Mesothelial cell of epicardium (in vitro differentiated cells): ENCODE measurements at places on chromosomes 13 and 19.
A peak's percentile ranks its signal among the peaks of the same experiment; 100 is the strongest.

DNA sequence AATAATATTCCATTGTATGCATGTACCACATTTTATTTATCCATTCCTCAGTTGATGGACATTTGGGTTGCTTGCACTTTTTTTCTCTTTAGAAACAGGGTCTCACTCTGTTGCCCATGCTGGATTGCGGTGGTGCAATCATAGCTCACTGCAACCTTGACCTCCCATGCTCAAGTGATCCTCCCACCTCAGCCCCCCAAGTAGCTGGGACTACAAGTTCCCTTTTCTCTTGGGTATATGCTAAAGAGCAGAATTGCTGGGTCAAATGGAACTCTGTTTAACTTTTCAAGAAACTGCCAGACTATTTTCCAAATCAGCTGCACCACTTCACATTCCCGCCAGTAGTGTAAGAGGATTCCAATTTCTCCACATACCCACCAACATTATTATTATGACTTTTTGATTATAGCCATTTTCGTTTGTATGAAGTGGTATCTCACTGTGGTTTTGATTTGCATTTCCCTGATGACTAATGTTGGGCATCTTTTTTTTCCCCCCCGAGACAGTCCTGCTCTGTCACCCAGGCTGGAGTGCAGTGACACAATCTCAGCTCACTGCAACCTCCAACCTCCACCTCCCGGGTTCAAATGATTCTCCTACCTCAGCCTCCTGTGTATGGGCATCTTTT is 7.6 kb upstream of the IPO5 start:
- no peak for DNase-seq

GRCh38 chr19:43755256-43755801 is 567 bp upstream of the SMG9 start:
- peak; percentile 69 for DNase-seq

GRCh38 chr13:65889368-65889767 is 1340.8 kb downstream of the PCDH9 start:
- no peak for DNase-seq

- no peak for DNase-seq
Observed at GRCh38 chr19:1166872-1167573, 7.0 kb downstream of the SBNO2 start.

DNA sequence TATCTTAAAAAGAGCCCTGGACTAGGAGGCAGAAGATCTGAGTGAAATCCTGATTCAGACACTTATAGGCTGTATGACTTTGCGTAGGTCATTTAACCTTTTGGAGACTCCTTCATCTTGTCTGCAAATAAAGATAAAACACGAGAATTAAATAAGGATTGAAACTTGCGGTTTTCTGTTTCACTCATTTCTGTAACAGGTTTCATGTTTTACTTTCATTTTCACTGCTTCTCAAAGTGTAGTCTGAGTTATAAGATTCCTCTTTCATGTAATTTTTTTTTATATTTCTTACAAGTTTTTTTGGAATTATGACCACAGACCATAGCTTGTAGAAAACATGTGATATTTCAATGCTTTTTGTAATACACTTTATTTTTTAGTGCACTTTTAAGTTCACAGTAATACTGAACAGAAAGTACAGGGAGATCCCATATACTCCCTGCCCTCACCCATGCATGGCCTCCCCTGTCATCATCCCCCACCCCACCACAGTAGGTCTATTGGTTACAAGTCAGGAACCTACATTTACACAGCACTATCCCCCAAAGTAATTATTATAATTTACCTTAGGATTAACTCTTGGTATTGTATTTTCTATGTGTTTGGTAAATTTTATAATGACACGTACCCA is 174.6 kb downstream of the ITGBL1 start:
- no peak for DNase-seq

GRCh38 chr19:4969292-4969771 is 419 bp downstream of the KDM4B start:
- DNase-seq, result no peak

- DNase-seq, result no peak
Observed at GRCh38 chr13:51894239-51894638, 32.5 kb downstream of the CCDC70 start.

GRCh38 chr19:47661611-47662010 is 51.6 kb upstream of the EHD2 start:
- no peak for DNase-seq

- no peak for DNase-seq
Observed at GRCh38 chr19:40607311-40608239, 6.4 kb downstream of the LTBP4 start.

GRCh38 chr19:30781047-30781446 is 408.9 kb downstream of the ZNF536 start:
- DNase-seq, result no peak

- no peak for DNase-seq
Observed at GRCh38 chr13:97276862-97277269, 54.7 kb downstream of the MBNL2 start.
